ENCODE measurements at places on chromosomes 3 and 15.

DNA sequence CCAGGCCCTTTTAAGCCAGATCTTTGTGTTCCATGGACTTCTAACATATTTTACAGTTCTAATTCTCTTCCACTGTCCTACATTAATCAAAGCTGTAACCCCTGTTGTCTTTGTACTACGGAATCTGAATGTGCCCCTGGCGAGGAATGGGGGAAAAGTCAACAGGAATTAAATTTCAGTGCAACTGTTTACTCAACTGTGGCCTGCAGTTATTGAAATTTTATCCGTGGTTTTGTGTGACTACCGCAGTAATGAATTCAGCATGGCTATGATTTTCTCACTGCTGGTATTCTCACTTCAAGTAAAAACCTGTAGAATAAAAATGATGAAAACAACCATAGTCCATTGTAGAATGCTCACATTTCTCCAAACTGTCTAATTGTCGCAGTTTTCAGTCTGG lies 388.0 kb downstream of the FOXP1 start:
- DNase-seq, result no peak

- peak; percentile 86 for DNase-seq
Observed at GRCh38 chr3:184740509-184741258, 28.8 kb upstream of the MAGEF1 start.

GRCh38 chr3:56630966-56631365 lies 52.1 kb downstream of the TASOR start:
- DNase-seq, result no peak

- DNase-seq, result no peak
Observed at GRCh38 chr3:190003681-190004123, 117.0 kb downstream of the P3H2 start.

DNA sequence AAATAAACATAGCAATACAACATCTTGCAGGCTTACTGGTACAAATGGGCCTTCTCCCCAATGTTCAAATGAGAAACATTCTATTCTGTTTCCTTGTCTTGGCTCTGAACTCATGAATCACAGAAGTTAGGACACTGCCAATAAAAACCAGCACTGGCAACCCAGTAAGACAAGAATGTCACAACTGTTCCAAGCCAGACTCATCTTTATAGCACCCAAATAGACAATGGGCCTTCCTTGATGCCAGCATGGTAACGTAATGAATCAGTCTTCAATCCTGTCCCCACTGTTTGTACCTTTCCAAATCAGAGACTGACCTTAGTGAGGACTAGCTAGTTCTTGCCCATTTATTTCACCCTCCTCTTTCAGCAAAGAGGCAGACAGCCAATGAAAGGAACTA lies 14.1 kb upstream of the RPS17 start:
- no peak for DNase-seq

GRCh38 chr3:119098619-119099222 lies 47.2 kb upstream of the TEX55 start:
- no peak for DNase-seq

DNA sequence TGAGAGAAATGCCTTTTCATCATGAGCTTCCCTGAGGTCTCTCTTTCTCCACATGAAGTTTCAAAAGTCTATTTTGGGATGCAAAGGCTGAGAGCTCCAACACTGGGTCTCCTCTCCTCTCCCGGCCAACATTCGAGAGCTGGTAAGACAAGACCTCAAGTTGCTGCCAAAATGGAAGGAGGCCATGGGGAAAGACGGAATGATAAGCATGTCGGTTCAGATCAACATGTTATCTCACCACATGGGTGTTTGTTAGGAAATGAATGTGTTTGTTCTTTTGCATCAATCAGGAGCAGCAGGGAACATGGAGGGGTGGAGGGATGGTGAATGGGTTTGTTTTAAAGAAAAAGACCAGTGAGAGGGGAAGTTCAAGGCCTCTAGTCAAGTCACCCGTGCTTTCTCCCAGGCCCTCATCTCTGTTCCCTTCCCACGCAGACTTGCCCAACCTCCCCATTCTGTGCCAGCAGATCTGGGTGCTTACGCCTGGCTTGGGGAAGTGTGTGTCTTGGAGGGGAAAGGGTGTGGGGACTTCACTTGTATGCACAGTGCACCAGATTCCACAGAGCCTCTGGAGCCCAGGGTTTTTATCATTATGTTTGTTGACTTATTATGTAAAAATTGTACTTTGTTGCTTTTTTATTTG lies 23.5 kb upstream of the ATP10A start:
- DNase-seq, result no peak

GRCh38 chr15:33083232-33084081 lies 111.1 kb downstream of the FMN1 start:
- DNase-seq, result no peak

GRCh38 chr3:159416856-159417255 lies 571.8 kb upstream of the IL12A start:
- DNase-seq, result no peak

GRCh38 chr3:190083635-190084034 lies 37.1 kb downstream of the P3H2 start:
- no peak for DNase-seq

DNA sequence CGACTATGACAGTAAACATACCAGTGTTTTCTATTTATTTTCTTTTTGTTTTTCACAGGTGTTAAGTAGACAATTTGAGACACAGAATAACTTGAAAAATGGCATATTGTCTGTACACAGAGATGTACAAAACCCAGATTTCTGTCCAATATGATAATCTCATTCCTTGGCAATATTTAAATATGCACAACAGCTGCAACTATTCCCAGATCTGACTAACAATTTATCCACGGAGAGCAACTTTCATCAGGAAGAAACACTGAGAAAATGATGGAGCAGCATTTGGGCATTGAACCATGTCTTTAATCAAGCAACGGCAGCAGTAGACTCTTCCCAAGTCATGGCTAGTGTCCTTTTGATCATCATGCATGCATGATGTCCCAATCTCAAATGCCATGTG lies 452.6 kb downstream of the ZPLD1 start:
- DNase-seq, result no peak

GRCh38 chr3:182731764-182732163 lies 61.5 kb upstream of the ATP11B start:
- no peak for DNase-seq

DNA sequence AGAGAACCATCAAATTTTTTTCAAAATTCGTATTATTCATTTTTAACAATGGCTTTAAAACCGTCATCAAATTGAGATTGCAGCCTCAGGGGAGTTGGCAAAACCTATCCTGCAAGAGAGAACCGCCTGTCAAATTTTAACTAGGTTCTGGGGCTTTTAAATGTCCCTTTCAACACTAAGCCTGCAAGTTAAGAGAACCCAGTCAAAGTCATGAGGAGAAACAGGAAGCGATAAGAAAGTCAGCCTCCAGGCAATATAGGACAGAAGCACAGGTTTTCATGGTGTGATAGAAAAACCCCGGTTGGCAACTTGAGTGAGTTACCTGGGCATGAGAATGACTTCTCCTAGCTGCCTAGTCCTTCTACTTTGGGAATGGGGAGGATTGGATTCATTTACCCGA lies 59.8 kb downstream of the CPNE4 start:
- no peak for DNase-seq

DNA sequence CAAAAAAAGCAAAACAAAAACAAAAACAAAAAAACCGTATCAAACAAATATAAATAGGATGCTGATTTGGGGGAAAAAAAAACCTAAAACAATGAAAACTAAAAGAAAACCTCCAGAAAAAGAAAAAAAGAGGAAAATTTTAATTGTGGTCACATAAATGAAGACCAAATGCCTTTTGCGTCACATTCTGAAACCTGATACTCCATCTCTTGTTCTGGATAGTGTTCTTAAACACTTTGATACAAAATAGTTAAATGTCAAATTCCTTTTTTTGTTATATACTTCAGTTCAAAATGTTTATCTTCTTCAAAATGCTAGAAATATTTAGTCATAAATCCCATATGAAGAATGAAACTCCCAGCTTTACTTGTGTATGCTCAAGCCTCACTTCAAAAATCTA lies 31.0 kb downstream of the COPS2 start:
- no peak for DNase-seq

- no peak for DNase-seq
Observed at GRCh38 chr15:60213377-60214000, 184.3 kb downstream of the ANXA2 start.

- DNase-seq, result no peak
Observed at GRCh38 chr3:43913036-43913948, 222.6 kb downstream of the ABHD5 start.

GRCh38 chr3:13976469-13976868 lies 96.6 kb upstream of the WNT7A start:
- DNase-seq, result no peak

GRCh38 chr3:13580256-13581023 lies 31.5 kb downstream of the FBLN2 start:
- DNase-seq, result no peak

DNA sequence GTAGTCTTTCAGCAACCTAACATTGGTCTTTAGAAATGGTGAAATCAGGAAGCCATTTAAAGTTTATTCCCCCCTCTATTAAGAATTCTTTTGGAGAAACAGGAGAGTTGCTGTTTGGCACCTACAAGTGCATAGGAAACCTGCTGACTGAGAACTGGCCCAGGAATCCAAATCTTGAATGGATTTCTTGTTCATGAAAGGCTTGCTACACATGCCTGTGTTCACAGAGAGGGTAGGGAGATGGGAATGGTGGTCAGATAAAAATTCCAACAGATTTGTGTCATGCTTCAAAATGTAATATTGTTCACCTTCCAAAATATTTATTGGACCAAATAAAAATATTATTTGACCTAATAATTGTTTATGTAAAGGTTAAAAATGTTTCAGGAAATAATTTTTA lies 24.2 kb upstream of the ZPLD1 start:
- DNase-seq, result no peak

DNA sequence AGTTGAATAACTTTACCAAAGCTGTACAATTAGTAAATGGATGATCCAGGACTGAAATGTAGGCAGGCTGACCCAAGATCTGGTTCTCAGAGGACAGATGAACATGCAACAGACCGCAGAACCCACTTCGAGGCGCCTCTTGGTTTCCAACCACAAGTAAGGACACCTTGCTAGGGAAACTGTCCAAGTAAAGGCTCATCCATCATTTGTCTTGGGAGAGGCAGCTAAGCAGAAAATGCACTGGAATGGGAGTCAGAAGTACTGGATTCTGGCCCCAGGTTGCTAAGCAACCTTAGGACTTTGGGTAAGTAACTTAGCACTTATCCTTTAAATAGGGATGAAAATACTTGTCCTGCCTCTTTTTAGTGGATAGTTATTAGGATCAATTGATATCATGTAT lies 366.3 kb upstream of the LRRC3B start:
- DNase-seq, result no peak

GRCh38 chr3:36992806-36993325 lies at the start of gene EPM2AIP1:
TSS of gene EPM2AIP1 (minus strand) at chr3:36993131. CDS start at chr3:36993077, 54 bp downstream.
- DNase-seq, result peak; percentile 100

- no peak for DNase-seq
Observed at GRCh38 chr3:139225548-139225947, 118.3 kb upstream of the MRPS22 start.

- DNase-seq, result no peak
Observed at GRCh38 chr3:38536671-38537070, 40.5 kb downstream of the EXOG start.

- no peak for DNase-seq
Observed at GRCh38 chr3:149545049-149545448, 70.6 kb downstream of the TM4SF4 start.

DNA sequence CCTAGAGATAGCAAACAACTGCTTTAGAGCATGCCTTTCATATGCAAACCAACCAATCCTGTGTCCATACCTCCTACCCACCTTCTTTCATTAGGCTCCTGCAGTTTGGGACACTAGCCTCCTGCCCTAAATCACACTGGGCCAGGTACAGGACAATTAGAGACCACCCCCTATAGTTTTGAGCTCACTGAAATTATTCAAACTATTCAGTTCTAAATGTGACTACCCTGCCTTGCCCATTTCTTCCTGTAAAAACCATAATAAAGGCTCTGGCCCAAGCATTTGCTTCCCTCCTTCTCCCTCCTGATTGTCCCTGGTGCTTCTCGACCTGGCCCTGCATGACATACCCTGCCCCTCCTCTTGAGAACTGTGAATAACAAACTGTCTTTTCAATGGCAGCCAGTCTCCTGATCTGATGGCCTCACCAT lies 31.4 kb upstream of the LRIG1 start:
- DNase-seq, result no peak

DNA sequence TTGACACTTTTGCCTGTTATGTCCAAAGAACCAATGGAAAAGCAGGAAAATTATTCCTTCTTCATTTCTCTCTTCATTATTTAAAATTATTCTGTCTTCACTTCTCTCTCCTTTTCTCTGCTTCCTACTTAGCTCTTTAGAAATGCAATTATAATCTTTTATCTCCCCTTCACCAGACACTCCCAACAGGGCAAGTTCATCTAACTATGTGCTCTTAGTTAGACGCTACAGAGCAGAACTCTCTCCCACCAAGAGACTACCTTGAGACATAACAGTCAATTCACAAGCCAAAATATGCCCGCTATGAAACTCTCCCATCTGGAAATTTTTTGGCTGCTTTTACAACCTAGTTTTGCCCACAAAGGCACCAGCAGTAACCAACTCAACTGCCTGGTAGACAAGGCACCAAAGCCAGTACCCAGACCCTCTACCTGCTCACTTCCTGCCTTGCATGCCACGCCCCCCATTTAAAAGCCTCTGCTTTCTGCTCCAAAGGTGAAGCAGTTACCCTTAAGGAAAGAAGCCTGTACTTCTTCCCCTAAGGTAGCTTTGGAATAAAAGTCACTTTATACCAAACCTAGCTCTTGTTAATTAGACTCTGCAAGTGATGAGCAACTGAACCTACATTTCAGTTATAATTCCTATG lies 28.1 kb downstream of the CCRL2 start:
- DNase-seq, result no peak

- no peak for DNase-seq
Observed at GRCh38 chr3:186593862-186594261, 19.0 kb upstream of the AHSG start.

GRCh38 chr15:72790302-72790910 lies 6.8 kb upstream of the ADPGK start:
- DNase-seq, result no peak

DNA sequence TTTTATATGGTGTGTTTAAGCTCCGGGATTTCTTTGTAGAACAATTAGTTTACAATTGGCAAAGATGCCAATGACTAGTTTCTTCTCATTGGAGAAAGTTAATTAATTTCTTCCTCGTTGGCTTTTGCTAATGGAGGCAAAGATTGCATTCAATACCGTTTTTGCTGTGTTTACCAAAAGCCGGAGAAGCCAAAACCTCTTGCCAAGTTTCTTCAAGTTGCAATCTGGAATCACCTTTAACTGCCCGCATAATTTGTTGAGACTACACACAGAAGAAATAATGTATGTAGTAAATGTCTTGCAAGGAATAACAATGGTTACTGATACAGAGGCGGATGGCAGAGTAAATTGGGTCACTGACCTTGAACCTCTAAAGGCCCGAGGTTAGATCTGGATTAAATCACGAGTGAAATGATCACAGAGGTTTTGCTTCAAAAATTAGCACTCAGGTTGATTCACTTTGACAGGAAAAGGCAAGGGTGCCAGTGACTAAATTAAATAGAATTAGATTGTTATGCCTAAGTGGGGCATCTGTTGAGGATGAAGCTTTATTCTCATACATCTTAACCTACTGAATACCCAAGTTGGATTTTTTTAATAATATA lies 732.1 kb upstream of the NR2F2 start:
- no peak for DNase-seq

- DNase-seq, result no peak
Observed at GRCh38 chr3:128714887-128715491, 11.0 kb upstream of the RAB7A start.

- no peak for DNase-seq
Observed at GRCh38 chr3:52615166-52615565, 70.5 kb downstream of the PBRM1 start.

All from vagina (tissue), 2 donors.